EH (cell line): ENCODE measurements at places on chromosomes 11 and 22.

DNA sequence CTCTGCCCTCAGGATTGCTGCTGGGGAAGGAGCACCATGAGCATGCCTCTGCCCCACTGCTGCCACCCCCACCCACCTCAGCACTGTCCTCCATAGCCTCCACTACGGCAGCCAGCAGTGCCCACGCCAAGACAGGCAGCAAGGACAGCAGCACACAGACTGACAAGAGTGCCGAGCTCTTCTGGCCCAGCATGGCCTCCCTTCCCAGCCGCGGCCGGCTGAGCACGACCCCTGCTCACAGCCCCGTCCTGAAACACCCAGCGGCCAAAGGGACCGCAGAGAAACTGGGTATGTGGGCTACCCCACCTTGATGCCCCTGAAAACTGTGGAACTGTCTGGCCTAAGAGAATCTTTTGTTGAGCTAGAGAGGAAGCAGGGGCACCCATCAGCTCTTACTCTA, 101.0 kb downstream of the AMOTL1 start:
- no peak for DNase-seq

- no peak for DNase-seq
Observed at GRCh38 chr11:73856031-73856567, 20.5 kb downstream of the COA4 start.

GRCh38 chr11:47435687-47436086, 9.4 kb upstream of the PSMC3 start:
- DNase-seq, result no peak

DNA sequence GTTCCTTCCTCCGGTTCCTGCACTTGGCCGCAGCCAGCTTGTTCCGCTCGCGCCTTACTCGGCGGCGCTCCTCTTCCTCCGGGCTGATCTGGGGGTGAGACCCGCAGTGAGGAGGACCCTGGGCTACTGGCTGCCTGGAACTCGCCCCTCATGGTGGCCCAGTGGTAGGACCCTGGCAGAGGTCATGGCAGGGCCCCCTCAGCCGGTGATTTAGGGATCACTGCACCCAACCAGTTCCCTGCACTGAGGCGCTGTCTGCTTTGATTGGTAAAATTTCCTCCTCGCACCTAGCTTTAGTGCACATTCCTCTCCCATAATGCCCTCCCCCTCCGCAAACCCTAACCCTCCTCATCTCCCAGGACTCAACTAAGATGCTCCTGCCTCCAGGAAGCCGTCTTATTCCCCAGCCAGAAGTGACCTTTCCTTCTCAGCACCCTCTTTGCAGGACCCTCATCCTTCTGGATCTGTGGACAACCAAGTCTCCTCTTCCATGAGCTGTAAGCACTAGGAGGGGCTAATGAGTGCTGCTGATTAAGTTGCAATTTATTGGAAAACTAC, 3.6 kb downstream of the CCDC85B start:
- DNase-seq, result no peak

DNA sequence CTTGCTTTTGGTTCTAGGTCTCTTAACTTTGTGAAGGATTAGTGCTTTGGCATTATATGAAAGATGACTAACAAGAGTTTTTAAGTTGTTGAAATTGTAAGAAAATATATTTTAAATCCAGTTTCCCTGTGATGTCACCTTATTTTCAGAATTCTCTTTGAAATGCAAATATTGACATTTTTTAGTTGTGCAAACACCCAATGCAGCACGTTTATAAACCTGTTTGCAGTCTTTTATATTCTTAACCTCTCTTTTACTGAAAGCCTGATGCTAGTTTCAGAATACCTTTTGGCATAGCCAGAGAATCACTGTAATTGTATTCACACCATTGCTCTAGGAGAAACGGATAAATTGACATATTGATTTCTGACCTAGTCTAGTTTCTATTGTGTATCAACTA, 42.8 kb upstream of the SLC37A2 start:
- no peak for DNase-seq

DNA sequence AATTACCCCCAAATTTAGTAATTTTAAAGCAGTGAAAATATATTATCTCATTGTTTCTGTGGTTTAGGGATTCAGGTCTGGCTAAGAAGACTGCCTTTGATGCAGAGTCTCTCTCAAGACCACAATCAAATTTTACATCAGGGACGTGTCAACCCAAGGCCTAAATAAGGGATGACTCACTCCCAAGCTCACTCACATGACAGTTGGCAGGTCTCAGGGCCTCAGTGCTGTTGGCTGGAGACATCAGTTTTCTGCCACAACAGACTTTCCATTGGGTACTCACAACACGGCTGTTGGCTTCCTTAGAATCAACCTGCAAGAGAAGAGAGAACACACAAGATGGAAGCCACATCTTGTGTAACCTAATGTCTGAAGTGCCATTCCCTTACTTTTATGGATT, 377.3 kb downstream of the FAM181B start:
- DNase-seq, result no peak

GRCh38 chr11:112051768-112052167, 22.0 kb downstream of the PIH1D2 start:
- no peak for DNase-seq

DNA sequence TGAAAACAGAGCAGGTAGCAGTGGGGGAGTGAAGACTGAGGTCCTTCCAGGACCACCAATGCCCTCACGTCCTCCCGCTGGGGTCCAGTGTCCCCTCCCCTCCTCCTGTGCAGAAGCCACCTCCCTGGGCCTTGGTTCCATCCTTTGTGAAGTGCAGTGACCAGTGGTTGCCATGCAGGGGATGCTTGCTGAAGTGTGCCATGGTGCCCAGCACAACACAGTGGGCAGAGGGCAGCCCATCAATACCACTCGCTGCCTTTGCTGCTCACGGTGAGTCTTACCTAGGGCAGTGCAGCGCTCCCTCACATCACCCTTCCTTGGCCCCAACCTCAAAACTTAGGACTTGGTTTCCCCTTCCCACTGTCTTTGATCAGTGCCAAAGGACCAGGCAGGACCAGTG, 12.9 kb downstream of the MYEOV start:
- no peak for DNase-seq

GRCh38 chr11:3021125-3021524, 29.0 kb upstream of the NAP1L4 start:
- peak; percentile 23 for DNase-seq

DNA sequence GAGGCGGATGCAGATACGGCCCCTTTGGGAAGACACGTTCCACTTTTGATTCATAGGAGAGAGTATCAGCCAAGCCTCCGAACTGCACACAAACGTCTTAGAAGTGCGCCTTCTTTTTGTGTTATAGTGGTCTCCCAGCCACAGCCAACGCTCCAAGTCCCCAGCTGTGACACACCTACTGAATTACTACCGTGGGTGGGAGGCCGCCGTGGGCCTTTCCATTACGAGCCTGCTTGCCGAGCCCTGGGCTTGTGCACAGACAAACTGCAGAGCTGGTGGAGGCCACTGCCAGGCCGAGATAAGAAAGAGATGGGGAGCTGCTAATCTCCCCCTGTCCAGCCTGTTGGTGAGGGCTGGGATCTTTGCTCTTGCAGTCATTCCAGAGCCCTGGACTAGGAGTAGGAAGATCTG, 761 bp downstream of the HMBS start:
- no peak for DNase-seq

GRCh38 chr22:43862074-43862881, at the start of gene SULT4A1:
Gene SULT4A1 (minus strand): TSS chr22:43862513. CDS start chr22:43862382, 131 bp downstream.
- DNase-seq, result no peak

GRCh38 chr11:3824714-3825472, 15.9 kb downstream of the RHOG start:
- DNase-seq, result peak; percentile 41

DNA sequence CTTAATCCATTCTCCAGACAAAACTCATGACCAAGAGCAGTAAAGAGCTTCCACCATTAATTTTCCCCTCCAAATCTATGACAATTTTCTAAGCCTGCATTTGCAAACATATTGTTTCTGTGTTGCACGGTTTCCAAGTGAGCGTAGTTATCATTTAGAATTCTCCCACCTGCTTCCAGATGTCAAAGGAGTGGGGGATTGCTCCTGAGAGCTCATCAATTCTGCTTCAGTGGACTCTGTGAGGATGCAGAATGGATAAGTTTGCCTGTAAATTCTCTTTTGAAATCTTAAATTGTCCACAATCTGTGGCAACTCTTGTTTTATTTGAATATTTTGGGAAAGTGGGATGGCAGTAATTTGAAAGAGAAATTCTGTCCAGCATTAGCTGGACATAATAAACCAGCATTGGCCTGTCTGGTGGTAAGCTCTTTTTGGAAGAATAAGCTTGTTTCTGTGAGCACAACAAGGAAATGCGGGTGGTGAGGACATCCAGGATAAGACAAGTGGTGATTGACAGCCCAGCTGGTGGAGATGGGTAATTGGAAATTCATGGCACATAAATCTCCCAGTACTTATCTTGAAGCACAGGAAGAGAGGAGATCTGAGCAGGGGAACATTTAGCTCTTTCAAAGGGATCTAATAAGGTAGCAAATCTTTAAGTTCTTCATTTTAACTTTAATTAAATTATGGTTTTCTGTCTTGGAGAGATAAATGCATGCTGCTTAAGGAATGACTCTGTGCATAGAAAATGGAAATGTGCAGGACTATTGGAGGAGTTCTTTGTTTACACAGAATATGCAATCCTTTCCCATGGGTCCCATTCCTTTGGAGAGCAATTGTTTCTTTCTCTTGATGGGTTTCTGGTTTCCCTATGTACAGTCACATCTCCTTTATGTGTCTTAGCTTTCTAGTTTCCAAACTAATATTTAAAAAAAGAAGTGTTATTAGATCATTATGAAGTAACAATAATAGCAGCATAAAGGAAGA, 73.2 kb downstream of the FAT3 start:
- no peak for DNase-seq

DNA sequence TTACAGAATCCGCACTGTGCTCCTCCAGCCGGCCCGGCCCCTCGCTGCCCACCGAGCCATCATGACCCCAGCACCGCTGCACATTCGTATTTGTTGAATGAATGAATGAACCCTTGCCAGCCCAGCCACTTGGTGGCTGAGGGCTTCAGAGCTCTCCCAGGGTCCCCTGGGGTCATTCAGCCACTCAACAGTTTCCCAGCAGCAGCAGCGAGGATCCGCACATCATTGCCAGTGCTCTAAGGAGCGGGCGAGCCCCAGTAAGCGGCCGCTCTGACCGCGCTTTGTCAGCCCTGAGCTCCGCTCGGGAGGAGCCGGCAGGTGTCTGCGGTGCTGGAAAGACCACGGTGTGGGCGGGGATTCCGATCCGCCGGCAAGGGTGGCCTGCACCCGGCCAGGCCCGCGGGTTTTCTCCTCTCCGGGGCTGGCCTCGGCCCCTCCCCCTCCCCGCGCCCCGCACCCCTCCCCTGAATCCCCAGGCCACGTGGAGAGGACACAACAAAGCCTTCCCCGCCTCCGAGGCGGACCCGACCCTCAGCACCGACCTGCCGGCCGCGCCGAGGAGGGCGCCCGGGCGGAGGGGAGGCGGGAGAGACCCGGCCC, 563 bp downstream of the BID start:
- peak; percentile 44 for DNase-seq

DNA sequence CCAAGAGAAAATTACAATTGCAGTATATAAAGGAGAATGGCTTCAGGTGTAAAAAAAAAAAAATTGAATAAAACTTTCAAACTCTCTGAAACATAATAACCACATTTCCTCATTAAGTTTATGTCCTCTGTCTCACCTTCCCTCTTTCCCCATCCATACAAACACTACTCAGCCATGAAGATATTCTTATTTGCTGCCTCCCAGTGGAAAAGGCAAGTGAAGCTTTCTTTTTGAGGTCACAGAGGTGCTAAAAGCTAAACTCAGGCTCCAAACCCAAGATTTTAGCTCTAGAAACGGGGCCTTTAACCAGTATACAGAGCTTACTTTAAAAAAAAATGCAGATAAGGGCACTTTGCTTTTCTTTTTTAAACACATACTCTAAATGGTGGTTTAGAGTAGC, 1568.5 kb downstream of the FAM181B start:
- DNase-seq, result no peak

DNA sequence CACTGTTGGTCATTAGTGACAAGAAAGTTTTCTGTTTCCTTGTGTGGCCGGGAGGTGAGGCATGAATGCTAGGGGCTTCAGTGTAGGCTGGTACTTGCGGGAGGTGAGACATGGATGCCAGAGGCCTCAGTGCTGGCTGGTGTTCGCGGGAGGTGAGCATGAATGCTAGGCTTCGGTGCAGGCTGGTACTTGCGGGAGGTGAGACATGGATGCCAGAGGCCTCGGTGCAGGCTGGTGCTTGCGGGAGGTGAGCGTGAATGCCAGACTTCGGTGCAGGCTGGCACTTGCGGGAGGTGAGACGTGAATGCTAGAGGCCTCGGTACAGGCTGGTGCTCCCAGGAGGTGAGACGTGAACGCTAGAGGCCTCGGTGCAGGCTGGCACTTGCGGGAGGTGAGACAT, 48.4 kb downstream of the ANO1 start:
- no peak for DNase-seq

- peak; percentile 73 for DNase-seq
Observed at GRCh38 chr11:123438131-123438627, 8.1 kb downstream of the GRAMD1B start.

GRCh38 chr11:122280870-122281269, 164.9 kb upstream of the BLID start:
- no peak for DNase-seq

DNA sequence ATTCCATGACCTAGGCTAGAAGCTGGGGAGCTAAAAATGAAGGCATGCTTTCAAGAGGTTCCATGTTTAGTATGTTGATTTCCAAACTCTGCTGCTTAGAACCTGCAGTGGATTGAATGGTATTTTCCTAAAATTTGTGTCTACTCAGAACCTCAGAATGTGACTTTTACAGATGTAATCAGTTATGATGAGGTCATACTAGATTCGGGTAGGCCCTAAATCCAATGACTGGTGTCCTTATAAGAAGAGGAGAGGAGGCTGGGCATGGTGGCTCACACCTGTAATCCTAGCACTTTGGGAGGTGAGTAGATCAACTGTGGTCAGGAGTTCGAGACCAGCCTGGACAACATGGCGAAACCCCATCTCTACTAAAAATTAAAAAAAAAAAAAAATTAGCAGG, 3.5 kb upstream of the FEZ1 start:
- DNase-seq, result no peak

- peak; percentile 17 for DNase-seq
Observed at GRCh38 chr11:28903716-28904115, 795.5 kb downstream of the METTL15 start.

- no peak for DNase-seq
Observed at GRCh38 chr22:17103351-17103750, 17.8 kb downstream of the TMEM121B start.

DNA sequence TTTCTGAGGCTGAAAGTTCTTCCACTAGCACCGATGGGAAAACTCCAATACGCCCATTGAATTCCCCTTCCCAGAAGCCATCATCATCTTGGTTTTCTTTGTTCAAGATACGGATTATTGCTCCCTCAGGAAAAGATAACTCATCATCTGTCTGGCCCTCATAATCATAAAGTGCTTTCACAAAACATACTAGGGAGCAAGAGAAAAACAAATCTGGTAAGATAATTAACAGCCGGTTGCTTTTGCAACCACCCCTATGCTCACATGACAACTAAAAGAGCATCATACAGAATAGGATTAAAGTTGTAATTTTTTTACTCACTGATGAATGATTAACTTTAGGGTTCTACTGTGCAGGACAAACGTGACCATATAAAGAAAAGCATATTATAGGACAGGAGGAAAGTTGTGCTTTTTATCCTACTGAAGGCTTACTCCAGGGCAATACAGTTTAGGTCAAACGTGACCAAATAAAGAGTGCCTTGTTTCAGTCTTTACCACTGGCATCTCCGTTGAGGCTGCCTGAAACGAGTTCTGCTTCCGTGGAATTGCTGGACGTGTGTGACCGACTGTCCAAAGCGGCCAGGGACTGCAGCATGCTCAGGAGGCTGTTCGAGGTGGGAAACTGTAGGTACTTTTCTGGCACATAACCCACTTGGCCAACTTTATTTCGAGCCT, 28.6 kb downstream of the ATG16L2 start:
- no peak for DNase-seq
